Amniotic epithelial cell (primary cell): ENCODE measurements at places on chromosomes 5 and 9.

GRCh38 chr5:113163328-113163727 lies 186.7 kb downstream of the DCP2 start:
- peak; percentile 74 for DNase-seq

- no peak for DNase-seq
Measured at GRCh38 chr9:68932458-68932857, 81.5 kb downstream of the PRKACG start.

GRCh38 chr9:91282292-91282691 lies 79.4 kb downstream of the AUH start:
- peak; percentile 53 for DNase-seq

DNA sequence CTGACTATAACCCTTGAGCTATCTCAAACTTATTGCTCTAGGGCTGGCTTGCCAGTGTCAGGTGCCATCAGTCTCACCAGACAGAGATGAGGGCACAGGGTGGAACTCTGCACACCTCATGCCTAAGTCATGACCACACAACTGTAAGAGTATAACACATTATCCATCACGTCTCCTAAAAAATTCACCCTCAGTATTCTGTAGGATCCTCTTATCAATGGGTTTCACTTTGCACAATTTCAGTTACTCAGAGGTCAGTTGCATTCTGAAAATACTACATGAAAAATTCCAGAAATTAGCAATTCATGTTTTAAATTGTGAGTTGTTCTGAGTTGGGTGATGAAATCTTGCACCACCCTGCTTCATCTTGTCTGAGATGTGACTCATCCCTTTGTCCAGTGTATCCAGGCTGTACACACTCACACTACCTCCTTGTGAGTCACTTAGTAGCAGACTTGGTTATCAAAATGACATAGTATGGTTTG lies 690.9 kb upstream of the CDH18 start:
- peak; percentile 97 for DNase-seq

- no peak for DNase-seq
Measured at GRCh38 chr9:75539523-75539922, 350.9 kb upstream of the PCSK5 start.

DNA sequence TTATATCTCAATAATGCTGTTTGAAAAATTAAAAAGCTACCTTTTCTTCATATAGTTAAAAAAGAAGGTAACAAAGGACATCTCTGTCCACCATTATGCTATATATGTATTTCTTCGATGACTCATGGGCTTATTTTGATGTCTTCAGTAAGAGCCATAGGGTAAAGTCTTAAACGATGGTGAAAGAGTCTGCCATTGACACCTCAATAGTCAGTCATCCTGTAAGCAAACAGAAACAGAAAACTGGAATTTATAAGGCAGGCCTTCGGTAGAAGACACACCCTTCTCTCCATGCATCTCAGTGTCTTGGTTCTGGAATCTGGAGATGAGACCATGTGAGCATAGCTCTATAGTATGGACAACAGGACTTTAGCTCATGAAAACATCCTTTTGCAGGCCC lies 87.0 kb upstream of the ZNF462 start:
- no peak for DNase-seq
